Astrocyte (in vitro differentiated cells and primary cell): ENCODE measurements at places on chromosomes 7 and 10.

- DNase-seq = no peak
These were observed 454.5 kb upstream of the ZMIZ1 start for GRCh38 chr10:78614267-78614666.

DNA sequence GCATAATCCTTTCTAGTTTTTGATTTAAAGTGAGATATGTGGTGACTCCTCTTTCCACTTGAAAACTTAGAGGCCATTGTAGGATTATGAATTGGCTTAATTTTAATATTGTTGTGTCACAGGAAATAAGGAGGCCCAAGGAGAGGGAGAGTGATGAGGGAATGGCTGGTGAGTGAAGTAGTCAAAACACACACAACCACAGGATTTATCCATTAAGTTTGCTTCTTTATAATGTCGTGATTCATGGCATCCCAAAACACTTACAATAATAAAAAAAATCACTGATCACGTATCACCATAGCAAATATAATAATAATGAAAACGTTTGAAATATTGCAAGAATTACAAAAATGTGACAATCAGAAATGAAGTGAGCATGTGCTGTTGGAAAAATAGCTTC lies 1215.5 kb upstream of the LRRTM3 start:
- DNase-seq = no peak

DNA sequence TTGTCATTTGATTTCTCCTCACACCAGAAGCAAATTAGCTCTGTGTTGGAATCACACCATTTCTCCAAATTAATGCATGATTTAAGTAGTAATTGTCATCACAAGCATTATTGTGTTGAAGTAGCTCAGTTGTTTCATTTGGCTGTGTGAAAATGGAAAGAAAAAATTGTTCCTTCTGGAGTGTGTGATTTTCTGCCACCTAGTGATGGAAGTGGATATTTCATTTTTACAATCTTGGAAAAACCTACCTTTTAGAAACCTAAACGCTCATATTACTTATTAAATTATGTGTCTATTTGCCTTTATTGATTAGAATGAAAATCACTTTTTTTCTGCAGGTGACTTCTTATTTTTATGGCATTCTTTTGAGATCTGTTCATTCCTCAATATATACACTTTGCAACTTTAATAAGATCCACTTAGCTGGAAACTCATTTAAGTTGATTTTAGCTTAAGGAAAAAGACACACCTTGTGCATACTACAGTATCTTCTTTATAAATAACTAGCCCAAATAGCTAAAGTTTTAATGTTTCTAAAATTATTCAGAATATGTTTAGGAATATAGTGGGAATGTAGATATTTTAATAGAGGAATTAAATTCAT lies 50.0 kb downstream of the SRI start:
- DNase-seq = peak; percentile 0

DNA sequence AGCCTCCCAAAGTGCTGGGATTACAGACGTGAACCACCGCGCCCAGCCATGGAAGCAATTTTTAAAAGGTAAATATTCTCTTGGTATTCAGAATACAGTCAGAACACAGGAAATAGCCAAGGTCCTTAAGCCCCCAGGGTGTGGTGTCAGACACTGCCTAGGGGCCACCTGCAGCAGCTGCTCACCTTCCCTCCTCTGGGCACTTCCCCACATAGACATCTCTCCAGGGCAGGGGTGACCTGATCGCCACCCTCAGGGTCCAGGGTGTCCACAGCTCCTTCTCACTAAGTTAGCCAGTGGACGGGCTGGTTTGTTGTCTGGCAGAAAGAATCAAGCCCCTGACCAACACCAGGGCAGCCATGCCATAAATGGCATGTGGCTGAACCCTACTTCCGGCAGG lies 15.9 kb downstream of the URGCP start:
- DNase-seq = no peak

GRCh38 chr7:14045651-14046050 lies 56.2 kb upstream of the ETV1 start:
- DNase-seq = no peak

- DNase-seq = peak; percentile 72
These were observed 219.3 kb upstream of the PRSS58 start for GRCh38 chr7:142477079-142477651.

DNA sequence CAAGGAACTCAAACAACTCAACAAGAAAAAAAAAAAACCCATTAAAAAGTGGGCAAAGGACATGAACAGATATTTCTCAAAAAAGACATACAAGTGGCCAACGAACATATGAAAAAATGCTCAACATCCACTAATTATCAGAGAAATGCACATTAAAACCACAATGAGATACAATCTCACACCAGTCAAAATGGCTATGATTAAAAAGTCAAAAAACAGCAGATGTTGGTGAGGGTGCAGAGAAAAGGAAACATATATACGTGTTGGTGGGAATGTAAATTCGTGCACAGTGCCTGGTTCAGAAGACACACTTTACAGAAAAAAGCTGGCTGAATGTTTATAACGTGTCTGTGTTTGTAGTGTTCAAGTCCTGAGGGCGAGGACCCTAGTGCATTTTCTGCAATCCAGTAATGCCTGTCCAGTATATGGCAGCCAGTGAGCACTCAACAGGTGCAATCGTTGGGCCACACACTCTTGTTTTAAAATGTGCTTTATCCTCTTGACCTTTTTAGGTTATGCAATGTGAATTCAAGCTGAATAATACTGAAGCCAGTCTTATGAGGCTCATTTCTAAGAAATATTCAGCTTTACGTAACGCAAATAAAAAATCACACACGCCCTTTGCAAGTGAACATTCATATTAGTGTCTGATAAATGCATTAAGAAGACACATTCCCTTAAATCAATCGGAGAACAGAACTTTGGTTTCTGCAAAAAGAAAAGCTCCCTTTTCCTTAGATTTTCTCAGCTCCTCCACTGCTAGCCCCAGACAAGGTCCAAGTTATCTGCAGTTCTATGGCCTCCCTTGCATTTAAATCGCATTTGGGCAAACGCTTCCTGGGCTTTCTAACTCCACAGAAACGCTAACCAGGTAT lies 813 bp upstream of the MTURN start:
- DNase-seq = no peak

- DNase-seq = peak; percentile 95
These were observed 89.7 kb upstream of the STEAP1B start for GRCh38 chr7:22589641-22590201.
